Thoracic aorta endothelial cell (primary cell): ENCODE measurements at places on chromosomes 2 and 18. TPM values are rescaled to one million over a fixed set of nuclear protein-coding genes. Genes with fewer than 3 reads are reported as not detected.

Gene FAM237A
- not detected in 2 replicates for total RNA-seq

Gene EGR4
- total RNA-seq: not detected in 2 replicates

Gene RTP5
- total RNA-seq: not detected in 2 replicates

Gene CACNB4
- total RNA-seq: 0.72 and 1.2 TPM in 2 replicates

Gene MARCO
- total RNA-seq: not detected in 2 replicates

Gene CCDC178
- not detected in 2 replicates for total RNA-seq

Gene SERPINB4
- not detected in 2 replicates for total RNA-seq

Gene TNFRSF11A
- total RNA-seq: 3.6 and 5.5 TPM in 2 replicates

Gene PROKR1
- under 0.01 TPM in 1 of 2 replicates, not detected in the other for total RNA-seq

Gene SAG
- not detected in 2 replicates for total RNA-seq

Gene ST8SIA5
- 0.13 and 0.14 TPM in 2 replicates for total RNA-seq

Gene REL
- 11.6 and 12.4 TPM in 2 replicates for total RNA-seq

Gene OTOS
- total RNA-seq: not detected in 2 replicates

Gene NYAP2
- total RNA-seq: not detected in 2 replicates

Gene EPG5
- total RNA-seq: 27.9 and 37.8 TPM in 2 replicates

Gene TNFAIP6
- total RNA-seq: not detected in 2 replicates

Gene CRACDL
- 4.1 and 12.2 TPM in 2 replicates for total RNA-seq

Gene CYS1
- total RNA-seq: 0.07 TPM in 1 of 2 replicates, not detected in the other

Gene CDCA7
- total RNA-seq: 22.7 and 31.7 TPM in 2 replicates

Gene LAPTM4A
- 96.1 and 111 TPM in 2 replicates for total RNA-seq

Gene GCG
- not detected in 2 replicates for total RNA-seq

Gene LOXL3
- total RNA-seq: 0.72 and 0.93 TPM in 2 replicates
